CD8-positive, alpha-beta memory T cell (primary cell): ENCODE measurements at places on chromosomes 5 and 9.

DNA sequence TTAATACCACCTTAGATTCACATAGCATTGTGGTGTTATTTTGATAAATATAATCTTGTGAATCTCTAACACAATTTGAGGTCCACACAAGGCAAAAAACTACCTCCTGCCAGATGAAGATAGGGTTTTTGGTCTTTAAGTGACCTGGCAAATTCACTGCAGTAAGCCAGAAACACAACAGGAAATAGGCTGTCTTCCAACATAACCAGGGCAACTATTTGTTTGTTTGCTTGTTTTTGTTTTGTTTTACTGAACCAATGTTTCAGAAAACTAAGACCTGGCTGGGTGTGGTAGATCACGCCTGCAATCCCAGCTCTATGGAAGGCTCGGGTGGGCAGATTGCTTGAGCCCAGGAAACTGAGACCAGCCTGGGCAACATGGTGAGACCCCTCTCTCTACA lies 95.5 kb downstream of the USP20 start:
- peak; percentile 8 for DNase-seq

- no peak for DNase-seq
Measured at GRCh38 chr9:113724202-113724601, 151.9 kb upstream of the ZNF618 start.

DNA sequence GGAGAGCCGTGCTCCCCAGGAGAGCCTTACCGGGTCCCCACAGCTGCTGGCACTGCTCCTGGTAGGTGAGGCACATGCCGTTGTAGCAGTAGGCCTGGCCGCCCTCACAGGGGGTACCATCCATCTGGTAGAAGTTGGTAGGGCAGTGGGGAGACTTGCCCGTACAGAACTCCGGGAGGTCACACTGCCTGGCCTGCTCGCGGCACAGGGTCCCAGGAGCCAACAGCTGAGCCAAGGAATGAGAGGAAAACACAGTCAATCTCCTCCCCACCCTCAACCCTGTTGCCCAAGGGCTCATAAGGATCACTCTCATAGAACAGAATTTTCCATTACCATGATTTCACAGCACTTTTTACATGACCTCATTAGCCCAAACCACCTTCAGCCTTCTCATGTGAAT lies 36.9 kb downstream of the NIPAL4 start:
- DNase-seq: no peak

GRCh38 chr5:36602704-36603321 lies 3.6 kb upstream of the SLC1A3 start:
- DNase-seq: no peak

- no peak for DNase-seq
Measured at GRCh38 chr9:111023128-111023527, 15.1 kb downstream of the LPAR1 start.

DNA sequence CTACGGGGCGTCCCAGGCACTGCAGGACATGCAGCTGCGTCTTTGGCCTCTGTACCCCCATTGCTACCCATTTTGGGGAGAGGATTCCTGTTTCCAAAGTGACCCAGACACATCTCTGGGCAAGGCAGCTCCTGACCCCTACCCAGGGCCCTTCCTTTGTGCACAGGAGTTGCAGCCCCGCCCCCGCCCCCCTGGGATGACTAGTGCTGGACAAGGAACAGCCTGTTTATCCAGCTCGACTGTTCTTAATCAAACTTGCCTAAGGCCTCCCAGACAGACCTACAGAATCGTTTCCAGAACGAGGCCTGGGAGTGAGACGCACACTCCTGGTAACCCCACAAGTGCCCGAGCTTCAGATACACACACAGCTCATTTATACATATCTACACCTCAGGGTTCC lies 13.2 kb downstream of the DIPK1B start:
- DNase-seq: no peak

DNA sequence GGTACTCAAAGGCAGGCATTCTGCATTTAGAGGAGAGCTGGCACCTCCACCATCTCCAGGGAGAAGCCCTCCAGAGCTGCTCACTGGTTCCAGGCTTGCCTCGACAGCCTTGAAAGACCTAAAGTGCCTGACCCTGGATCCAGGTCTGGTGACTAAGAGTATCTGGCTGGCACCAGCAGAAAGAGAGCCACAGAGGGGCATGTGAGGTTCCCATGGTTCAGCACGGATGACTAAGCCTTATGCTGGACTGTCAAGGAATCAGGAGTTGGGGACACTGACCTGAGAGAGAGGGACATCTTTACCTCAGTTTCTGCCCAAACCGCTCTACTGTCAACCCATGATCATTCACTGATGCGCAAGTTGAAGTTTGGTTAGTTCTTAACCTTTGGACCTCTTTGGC lies 3.0 kb downstream of the ACTL7A start:
- no peak for DNase-seq

GRCh38 chr9:131280660-131281059 lies 4.3 kb upstream of the FAM78A start:
- no peak for DNase-seq

GRCh38 chr5:124952566-124952965 lies 206.1 kb upstream of the ZNF608 start:
- no peak for DNase-seq

GRCh38 chr5:103360475-103360874 lies 101.9 kb downstream of the MACIR start:
- DNase-seq: no peak

DNA sequence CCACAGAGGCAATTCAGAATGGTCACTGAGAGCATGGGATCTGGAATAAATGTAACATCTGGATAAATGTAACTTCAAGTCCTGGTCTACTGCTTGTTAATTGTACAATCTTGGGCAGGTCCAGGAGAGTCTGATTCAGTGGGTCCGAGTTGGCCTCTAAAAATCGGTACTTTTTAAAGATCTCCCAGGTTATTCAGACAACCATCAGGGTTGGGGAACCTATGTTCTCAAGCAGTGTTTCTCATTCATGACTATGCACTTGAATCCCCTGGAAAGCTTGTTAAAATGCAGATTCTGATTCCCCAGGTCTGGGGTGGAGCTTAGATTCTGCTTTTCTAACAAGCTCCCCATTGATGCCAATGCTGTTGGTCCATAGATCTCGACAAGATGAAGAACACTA lies 14.8 kb downstream of the ANXA1 start:
- no peak for DNase-seq

GRCh38 chr5:152271420-152271819 lies 133.7 kb downstream of the NMUR2 start:
- DNase-seq: no peak

DNA sequence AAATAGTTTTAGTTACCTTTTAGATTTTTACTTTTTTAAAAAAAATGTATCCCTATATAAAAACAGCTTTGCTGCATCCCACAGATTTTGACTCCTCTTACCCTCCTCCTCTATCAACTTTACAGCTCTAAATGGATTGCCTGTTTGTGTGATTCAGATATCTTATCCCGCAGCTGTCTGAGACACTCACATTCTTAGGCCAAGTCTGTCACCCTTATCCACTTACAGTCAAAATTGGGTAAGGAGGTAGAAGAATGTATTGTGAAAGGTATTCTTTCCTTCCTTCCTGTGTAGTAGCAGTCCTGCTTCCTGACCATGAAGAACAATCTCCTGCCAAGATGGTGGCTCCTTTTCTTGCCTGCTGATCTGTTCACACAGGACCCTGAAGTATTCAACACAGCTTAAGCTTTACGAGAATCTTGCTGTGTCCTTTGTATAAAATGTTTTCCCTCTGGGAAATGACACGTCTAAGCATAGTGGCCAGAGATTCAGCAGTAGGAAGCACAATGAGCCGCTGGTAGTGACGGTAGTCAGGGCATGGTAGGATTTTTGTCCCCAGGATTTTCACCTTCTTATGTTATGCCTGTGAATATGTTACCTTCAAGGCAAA lies 67.7 kb upstream of the ST8SIA4 start:
- no peak for DNase-seq

GRCh38 chr9:104784098-104784497 lies 20.2 kb downstream of the NIPSNAP3B start:
- DNase-seq: no peak

- DNase-seq: no peak
Measured at GRCh38 chr5:13660072-13660471, 284.4 kb downstream of the DNAH5 start.

DNA sequence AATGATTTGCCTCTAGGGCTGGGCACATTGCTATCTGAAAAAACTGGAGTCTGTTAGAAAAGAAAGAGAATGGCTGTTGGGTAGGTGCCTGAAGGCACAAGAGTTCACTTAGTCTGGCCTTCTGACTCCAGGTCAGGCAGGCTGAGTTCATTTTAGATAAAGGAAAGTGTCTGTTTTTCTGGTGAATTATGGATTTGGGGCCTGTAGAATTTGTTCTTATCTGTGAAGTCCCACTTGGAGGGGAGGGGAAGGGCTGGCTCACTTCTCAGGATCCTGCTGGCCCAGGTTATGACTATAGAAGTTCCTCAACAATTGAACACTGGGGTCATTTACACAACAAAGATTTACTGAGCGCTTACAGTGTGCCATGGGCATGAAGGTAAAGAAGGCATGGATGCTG lies 11.5 kb upstream of the SEPTIN8 start:
- DNase-seq: no peak

- DNase-seq: no peak
Measured at GRCh38 chr9:78294290-78295176, 2.4 kb upstream of the PSAT1 start.

- DNase-seq: no peak
Measured at GRCh38 chr9:4962085-4962484, 23.0 kb upstream of the JAK2 start.

DNA sequence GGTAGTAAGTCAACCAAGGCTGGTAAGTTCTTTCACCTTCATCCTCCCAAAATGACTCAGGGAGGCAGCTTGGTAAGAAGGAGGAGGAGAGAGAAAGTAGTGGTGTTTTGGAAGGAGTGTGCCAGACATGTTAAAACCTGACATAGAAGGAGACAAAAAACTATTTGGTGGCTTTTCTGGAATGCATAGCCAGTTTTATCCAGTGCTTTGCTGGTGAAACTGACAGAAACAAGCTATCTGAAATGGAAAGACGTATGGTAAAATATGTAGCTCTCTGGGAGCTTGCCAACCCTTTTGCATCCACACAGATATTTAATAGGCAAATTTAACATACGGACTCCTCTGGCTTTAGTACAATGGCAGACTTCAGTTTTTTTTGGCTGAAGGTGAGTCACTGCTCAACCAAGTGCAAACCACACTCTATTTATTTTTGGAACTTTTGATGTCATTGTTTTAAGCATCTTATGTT lies 45.4 kb downstream of the RAB14 start:
- DNase-seq: no peak

- no peak for DNase-seq
Measured at GRCh38 chr9:92467041-92467440, 15.3 kb downstream of the ASPN start.

- DNase-seq: peak; percentile 2
Measured at GRCh38 chr5:128674837-128675446, 136.9 kb upstream of the FBN2 start.

DNA sequence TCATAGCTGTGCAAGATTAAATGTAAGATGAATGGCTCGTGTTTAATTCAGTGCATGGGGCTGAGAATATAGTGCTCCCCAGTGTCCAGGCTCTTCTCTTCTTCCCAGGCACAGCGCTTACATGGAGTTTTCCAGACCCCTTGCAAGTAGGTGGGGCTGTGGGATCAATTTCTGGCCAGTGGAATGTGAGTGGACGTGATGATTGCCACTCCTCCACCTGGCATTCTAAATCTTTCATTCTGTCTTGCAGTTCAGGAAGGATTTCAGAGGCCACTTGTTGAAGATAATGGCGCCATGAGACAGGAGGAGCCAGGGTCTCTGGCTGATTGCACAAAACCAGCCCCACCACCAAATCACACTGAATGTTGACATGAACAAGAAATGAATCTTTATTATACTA lies 7.2 kb upstream of the PIP5K1B start:
- DNase-seq: no peak

DNA sequence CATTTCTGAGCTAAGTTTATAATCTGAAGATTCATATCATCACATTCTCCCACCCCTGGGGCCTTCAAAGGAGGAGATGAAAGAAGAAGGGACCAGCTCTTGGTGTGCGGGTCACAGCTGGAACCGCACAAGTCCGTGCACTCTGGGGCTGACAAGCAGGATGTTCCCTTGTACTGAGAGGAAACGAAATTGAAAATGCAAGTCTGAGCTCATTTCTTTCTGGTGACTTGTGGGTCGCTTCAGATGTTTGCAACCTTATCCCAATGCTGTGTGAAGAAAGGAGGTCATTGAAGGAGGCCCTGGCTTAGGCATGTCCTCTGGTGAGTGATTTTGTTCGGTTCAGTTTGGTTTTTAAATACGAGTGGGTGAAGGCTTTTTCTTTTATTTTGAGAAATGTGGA lies 59.6 kb downstream of the C9orf152 start:
- no peak for DNase-seq

- no peak for DNase-seq
Measured at GRCh38 chr5:159951834-159952233, 35.6 kb downstream of the ADRA1B start.
